Glomerular endothelial cell (primary cell): ENCODE measurements at places on chromosomes 16 and 17. TPM values are rescaled to one million over a fixed set of nuclear protein-coding genes. Genes with fewer than 3 reads are reported as not detected.

GRCh38 chr17:47848198-47848513 is 2.8 kb downstream of the SP6 start:
- DNase-seq = no peak

GRCh38 chr16:28925386-28926228 is 569 bp upstream of the RABEP2 start:
- DNase-seq = no peak

- no peak for DNase-seq
Measured at GRCh38 chr16:68987734-68988457, 117.6 kb upstream of the HAS3 start.

GRCh38 chr16:24729951-24730815 is 732 bp downstream of the TNRC6A start:
- DNase-seq = no peak

DNA sequence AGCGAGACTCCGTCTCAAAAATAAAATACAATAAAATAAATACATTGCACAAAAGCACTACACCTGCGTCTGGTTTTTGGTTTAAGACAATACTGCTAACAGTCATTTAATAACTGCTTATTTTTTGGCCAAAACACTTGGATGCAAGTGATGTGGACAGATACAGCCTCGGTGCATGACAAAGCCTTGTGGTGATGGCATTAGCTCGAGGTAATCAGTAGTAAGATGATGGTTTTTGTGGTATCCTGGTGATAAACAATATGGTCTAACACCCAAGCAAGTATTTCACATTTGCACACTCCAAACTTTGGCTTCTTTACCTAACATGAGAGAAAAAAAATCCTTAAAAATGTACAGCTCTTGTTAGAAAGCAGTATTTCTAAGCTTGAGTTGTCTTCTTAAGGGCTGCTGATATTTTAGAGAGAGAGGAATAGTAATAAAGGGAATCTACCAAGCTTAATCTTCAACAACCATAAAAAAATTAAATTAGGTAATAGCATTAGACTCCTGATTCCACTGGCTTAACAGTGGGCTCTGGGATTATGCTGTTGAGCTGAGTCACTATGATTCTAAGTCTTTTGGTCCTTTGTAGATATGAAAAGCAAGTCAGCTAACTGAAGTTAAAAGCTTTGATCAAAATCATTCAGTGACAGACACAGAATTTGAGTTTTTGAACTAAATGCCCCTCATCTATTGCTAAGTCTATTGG is 111.1 kb downstream of the VPS53 start:
- no peak for DNase-seq

G6PC1 gene
- total RNA-seq = not detected in 2 replicates
